ENCODE measurements at places on chromosomes 16 and 17.

DNA sequence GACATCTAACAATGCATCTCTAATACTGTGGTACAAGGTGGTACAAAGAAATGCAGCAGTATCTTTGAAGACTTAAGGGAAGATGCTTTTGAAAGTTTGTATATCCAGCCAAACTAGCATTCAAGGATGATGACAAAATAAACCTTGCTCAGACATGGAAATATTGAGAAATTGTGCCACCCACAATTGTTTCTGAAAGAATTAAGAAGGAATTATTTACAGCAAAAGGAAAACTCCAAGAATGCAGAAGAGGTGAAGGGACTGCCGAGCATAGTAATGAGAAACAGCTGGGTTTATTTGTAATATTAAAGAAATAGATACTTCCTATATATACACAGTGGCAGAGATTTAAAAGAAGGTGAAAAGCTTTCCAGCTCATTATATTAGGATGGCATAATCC is 29.5 kb downstream of the PMFBP1 start:
- DNase-seq = no peak

DNA sequence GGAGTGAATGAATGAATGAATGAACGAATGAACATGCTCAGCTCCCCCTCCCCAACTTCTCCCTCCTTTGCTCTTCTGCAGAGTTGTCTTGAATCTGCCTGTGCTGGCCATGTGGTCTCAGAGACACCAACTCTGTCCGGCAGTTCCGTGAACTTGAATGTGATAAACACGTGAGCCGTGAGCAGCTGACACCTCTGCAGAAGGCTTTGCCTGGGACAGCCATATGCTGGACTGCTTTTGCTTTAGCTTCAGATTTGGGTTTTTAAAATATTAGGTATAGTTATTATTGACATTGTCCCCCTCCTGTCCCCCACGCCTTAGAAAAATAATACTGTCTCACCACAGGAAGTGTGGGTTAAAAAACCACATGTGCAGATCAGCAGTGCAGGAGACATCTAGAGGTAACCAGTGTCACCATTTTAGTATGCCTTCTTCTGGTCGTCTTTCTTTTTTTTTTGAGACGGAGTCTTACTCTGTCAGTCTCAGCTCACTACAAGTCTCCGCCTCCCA is 83.8 kb downstream of the ABCC1 start:
- DNase-seq = peak; percentile 54

GRCh38 chr16:75461575-75461974 is 2.9 kb downstream of the TMEM170A start:
- no peak for DNase-seq

DNA sequence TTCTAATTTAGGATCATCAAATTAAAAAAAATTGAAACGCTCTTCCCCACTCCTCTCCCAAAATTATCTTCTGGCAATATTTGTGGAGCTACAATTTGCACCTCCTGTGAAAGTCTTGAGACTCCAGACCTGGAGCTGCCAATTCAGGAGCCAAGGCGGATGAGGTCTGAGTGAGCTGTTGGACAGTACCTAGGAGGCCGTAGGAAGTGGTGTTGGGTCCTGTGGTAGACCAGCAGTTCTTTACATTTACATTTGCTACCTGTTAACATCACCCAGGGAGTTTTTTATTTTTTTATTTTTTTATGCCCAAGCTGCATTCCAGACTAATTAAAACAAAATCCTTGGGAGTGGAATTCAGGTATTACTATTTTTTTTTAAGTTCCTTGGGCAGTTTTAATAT is 271.0 kb downstream of the PHKB start:
- no peak for DNase-seq

GRCh38 chr17:40952661-40953060 is 14.1 kb downstream of the KRT39 start:
- DNase-seq = no peak

DNA sequence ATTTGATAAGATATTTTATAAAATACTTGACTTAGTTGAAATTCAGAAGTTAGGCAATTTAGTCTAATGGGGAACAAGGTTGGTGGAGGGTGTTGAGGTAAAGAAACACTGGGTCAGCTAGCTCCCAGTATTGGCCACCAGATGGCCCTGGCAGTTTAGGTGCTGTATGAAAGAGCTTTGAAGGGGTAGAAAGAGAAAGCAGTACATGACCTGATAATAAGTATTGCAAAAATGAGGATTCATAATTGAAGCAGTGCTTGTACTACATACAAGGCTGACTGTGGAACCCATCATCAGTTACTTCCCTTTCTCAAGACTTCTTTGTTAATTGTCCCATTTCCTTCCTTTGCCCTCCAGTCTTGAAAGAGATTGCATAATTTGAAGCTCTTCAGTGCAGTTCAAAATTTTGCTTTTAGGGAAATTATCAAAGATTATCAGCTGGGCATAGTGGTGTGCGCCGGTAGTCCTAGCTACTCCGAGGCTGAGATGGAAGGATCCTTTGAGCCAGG is 29.4 kb downstream of the TANC2 start:
- DNase-seq = peak; percentile 26

- no peak for DNase-seq
Observed at GRCh38 chr17:18016426-18016825, 22.5 kb downstream of the ATPAF2 start.

DNA sequence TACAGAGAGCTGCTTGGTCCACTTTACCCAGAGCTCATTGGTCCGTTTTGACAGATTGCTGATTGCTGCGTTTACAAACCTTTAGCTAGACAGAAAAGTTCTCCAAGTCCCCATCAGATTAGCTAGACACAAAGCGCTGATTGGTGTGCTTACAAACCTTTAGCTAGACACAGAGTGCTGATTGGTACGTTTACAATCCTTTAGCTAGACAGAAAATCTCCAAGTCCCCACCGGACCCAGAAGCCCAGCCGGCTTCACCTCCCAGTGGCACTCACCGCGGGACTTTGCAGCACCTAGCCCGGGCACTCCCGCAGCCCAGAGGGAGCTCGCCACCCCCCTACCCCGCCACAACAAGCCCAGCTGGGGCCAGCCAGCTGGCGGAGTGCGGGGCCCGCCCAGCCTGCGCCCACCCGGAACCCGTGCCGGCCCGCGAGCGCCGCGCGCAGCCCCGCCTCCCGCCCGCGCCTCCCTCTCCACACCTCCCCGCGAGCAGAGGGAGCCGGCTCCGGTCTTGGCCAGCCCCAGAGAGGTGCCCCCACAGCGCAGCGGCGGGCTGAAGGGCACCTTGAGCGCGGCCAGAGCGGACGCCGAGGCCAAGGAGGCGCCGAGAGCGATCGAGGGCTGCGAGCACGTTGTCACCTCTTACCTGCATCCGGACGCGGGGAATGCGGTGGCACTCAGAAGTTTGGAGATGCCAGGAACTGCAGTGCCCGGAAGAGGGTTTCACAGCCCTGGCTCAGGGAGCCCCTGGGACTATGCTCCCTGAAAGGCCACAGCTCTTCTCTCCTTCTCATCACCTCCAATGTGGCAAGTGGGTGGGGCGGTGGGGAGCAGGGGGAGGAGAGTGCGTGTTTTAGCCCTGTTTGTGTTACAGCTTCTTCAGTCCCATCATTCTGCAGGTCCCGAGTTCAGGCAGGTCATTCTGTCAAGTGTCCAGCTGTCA is 1504.5 kb downstream of the CDH11 start:
- no peak for DNase-seq

GRCh38 chr17:36610474-36610873 is 9.1 kb downstream of the MRM1 start:
- DNase-seq = no peak

DNA sequence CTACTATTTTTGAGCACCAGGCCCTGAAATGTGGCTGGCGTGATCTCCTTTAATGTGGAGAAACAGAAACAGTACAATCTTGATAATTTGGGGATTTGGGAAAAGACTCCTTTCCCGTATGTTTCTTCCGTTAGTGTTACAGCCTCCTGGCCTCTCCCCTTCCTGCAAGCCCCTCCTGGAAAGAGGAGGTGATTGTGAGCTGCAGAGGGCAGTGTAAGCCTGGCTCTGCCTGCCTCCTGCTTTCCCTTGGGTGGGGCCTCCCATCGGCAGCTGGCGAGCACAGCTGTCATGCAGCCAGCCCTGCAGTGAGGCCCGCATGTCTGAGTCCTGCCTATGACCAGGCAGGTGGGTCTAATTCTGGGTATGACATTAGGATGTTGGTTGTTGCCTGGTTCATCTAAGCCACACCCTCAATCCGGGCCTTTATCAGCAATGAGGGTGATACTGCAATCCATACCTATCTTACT is 48.7 kb upstream of the WSB1 start:
- DNase-seq = peak; percentile 77

- no peak for DNase-seq
Observed at GRCh38 chr17:6495450-6496115, 51.3 kb downstream of the PIMREG start.

- DNase-seq = no peak
Observed at GRCh38 chr17:66684261-66684660, 150.7 kb upstream of the CACNG5 start.

DNA sequence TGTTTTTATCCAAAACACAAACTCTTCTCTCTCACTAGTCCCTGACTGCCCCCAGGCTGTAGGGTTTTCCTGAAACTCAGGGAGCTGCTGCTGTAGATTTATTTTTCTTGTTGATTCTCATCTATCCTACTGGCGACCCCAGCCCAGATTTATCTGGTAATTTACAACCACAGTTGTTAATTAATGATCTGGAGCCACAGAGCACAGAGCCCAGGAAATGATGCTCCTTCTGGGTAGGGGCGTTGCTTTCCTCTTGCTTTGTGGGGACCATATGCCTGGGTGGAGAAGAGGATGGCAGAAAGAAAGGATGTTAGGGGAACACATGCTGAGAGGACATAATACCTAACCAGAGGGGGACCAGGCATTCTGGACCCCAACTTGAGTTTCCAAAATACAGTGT is 7.4 kb upstream of the ETV4 start:
- DNase-seq = no peak

- DNase-seq = no peak
Observed at GRCh38 chr16:3520413-3520812, 19.6 kb downstream of the CLUAP1 start.
